A673 (cell line): ENCODE measurements at places on chromosomes 3 and 15. TPM values are rescaled to one million over a fixed set of nuclear protein-coding genes. Genes with fewer than 3 reads are reported as not detected.

CCK gene
- 18.4 and 19.6 TPM in 2 replicates for total RNA-seq

DNA sequence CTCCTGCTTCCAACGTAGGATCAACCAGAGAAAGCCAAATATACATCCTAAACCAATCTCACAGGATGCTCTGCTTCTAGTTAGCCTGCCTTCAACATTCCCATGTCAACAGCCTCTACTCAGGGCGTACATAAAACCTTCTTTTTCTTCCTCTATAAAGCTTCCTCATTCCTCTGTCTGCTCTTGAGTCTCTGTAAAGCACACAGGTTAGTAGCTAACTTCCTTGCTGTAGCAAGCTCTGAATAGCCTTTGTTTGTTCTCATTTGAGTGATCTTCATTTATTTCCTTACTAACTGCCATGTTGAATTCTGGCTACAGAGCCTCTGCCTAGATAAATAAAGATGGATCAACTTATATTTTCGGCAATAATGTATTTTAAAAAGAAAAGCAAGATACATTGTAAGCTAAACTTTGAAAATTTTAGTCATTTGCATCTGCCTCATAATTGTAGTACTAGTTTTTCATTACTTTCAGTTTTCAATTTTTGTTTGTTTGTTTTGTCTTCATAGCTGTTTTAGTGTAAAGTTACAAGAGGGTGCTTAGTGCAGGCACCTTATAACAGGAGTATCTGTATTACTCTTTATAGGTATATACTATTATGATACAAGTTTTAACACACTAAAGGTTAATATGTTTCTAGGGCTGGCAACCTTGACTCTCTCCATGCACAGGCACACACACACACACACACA is 498.2 kb downstream of the PYDC2 start:
- no peak for DNase-seq
- peaks cover 5% of the 10 kb centered on the region for H3K4me1 ChIP-seq
- no peaks in the 10 kb centered on the region for H3K27me3 ChIP-seq
- no peaks in the 10 kb centered on the region for H3K36me3 ChIP-seq

NMNAT3 gene
- total RNA-seq: 1.9 and 2.8 TPM in 2 replicates

DNA sequence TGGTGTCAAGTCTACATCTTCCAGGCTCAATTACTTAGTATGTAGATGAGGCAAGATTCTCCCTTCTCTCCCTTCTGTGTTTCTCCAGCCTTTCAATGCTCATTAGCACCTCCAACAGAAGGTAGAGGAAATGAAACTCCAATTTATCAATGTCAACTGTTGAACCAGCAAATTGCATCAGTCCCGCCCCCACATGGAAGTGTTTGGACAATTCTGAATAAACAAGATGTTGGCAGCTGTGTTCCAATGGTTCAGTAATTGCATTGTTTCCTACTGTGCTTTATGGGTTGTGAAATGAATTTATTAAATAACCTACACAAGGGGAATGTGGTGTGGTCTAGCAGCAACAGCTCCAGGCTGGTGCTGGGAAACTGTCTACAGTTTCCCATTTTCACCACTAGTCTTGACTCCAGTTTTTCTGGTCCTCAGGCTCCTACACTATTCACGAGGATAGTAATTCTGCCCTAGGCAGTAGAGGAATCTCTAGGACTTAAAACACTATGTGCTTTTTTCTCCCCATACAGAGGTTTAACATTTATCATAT is 91.9 kb downstream of the MB21D2 start:
- DNase-seq: peak; percentile 84
- H3K4me3 ChIP-seq: no peak overlapping the region
- H3K27me3 ChIP-seq: no peaks in the 10 kb centered on the region
- no peak overlapping the region for H3K27ac ChIP-seq
- no peaks in the 10 kb centered on the region for H3K36me3 ChIP-seq
